Stomach (tissue), 19 donors: ENCODE measurements at places on chromosomes 4 and X. TPM values are rescaled to one million over a fixed set of nuclear protein-coding genes. Genes with fewer than 3 reads are reported as not detected.

Gene GLOD5
- total RNA-seq = not detected

Gene HTR2C
- total RNA-seq = not detected

Gene CT47B1
- not detected for total RNA-seq

Gene TSPAN7
- total RNA-seq = 12.9 TPM

Gene CDKL5
- 5.8 TPM for total RNA-seq

Gene HPGDS
- total RNA-seq = not detected
